ENCODE measurements at places on chromosomes 11 and 22.

DNA sequence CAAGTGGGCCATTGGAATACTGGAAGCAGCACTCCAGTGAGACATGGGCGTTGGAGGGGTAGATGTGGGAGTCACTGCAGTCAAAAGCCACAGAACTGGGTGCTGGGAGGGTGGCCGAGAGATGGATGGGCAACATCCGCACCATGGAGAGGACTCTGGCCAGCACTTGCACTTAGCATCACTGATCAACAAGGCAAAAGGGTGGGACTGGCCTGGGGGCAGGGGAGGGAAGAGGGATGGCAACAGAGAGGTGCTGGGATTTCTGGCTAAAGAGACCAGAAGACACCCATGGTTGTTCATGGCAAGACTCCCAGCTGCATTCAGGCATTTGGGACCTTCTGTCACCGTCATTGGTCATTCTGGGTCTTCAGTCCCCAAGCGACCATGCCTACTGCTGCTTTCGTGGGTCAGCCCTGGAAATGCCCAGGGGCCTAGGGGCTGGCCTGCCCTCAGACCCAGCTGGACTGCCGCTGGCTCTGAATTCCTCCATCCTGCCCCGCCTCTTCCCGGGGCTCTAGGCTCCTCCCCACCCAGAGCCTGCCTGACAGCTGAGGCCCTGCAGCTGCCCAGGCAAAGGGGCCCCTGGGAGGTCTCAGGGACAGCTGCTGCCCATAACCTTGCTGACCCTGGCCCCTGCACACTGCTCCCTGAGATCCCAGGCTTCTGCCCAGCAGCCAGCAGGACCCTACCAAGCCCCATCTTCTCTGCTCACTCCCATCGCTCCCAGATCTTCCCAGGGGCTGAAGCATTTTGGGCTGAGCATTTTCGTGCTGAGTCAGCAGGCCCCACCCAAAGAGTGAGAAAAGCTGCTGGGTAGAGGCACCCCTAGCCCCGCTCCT lies 13.0 kb upstream of the CDC42EP2 start:
- no peak for DNase-seq

- DNase-seq, result no peak
Observed at GRCh38 chr22:46081036-46081830, 69.1 kb upstream of the PPARA start.

DNA sequence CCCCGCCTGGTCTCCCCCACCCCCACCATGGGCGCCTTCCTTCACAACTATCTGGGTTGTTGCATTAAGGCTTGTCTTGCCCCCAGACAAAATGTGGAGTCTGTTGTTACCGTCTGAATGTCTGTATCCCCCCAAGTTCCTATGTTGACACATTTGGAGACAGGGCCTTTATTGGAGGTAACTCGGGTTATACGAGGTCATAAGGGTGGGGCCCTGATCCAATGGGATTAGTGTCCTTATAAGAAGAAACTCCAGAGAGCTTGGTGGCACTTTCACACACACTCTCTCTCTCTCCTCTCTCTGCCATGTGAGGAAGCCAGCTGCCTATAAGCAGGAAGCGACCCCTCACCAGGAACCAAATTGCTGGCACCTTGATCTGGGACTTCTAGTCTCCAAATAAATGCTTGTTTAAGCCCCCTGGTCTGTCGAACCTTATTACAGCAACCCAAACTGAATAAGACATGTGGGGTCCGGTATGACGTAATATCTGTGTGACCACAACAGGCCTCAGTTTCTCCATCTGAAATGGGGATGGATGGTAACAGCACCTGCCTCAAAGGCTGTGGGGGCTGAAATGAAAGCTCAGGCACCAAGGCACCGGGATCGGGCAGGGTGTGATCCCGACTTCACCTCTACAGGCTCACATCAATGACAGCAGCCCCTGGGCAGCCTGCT lies 222.3 kb downstream of the CTTN start:
- no peak for DNase-seq

DNA sequence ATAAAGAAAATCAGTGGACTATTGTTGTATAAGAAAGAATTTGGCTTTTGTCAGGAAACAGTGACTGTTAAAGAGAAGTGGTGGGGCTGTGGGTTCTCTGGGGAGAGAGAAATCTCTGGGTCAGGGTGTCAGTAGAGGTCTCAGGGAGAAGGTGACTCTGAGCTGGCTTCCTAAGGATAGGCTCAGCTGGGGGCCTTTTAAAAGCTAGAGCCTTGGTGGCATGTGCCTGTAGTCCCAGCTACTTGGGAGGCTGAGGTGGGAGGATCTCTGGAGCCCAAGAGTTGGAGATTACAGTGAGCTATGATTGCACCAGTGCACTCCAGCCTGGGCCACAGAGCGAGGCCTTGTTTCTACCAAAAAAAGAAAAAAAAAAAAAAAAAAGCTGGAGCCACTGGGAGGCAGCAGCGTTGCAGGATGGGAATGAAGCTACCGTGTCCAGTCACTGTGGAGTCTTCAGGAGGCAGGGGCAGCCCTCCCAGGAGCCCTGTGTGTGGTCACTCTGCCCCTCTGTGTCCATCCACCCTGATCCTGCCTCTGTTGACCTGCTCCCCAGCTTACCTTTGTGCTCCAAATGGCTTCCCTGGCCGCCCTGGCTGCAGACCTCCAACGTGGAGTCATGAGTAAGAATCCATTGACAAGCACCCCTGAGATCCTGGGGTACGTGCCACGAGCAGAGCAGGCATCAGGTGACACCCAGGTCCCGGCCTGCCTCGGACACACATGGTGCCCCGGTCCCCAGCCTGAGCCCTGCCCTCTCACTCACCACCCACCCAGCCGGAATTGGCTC lies 5.4 kb upstream of the MIF start:
- DNase-seq, result peak; percentile 7

GRCh38 chr11:86043765-86044503 lies 24.9 kb downstream of the PICALM start:
- DNase-seq, result no peak

DNA sequence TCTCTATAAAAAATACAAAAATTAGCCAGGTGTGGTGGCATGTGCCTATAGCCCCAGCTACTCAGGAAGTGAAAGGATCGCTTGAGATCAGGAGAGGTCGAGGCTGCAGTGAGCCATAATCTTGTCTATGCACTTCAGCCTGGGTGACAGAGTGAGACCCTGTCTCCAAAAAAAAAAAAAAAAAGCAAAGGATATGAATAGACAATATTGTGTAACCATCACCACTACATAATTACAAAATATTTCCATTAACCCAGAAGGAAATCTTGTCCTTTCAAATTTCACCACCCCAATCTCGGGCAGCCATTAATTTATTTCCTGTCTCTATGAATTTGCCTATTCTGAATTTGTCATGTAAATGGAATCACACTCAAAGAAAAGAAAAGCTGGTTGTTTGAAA lies 21.2 kb downstream of the RSF1 start:
- no peak for DNase-seq

- DNase-seq, result no peak
Observed at GRCh38 chr11:78056093-78056492, 7.6 kb upstream of the THRSP start.

DNA sequence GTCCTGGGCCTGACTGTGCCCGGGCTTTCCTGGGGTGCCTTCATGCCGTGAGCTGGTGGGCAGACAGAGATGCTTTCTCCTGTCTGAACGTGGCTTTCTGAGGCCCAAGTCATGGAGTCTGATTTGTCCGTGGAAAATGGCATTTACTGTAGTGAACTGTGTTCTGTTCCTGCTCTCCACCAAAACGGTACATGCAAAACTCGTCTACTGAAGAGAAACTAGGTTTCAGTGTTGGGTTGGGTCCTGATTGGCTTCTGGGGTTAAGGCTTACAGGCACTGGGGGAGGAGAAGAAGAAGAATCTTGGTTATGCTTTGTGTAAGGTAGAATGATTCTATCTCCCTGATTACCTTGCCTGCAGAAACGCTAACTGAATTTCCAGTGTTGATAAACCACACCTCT lies 541.7 kb downstream of the NTM start:
- DNase-seq, result no peak

GRCh38 chr22:49753276-49753890 lies 74.3 kb downstream of the BRD1 start:
- DNase-seq, result no peak

GRCh38 chr11:126312961-126313360 lies 9.1 kb downstream of the DCPS start:
- DNase-seq, result no peak

DNA sequence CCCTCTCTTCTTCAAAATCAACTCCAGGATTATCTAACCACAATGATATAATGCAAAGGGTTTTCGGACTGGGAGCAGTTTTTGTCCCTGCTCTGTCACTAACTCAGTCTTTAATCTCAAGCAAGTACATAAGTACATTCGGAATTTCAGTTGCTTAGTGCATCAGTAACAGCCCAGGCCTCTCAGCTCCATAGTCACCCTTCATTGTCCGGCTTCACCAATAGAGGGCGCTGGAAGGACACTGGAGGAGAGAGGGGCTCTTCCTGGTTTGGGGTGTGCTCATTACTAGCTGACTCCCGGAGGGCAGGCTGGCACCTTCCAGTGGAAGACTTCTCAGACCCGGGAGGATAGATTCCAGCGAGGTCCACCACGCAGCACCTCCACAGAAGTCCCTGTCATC lies 90.4 kb upstream of the PDGFD start:
- no peak for DNase-seq

DNA sequence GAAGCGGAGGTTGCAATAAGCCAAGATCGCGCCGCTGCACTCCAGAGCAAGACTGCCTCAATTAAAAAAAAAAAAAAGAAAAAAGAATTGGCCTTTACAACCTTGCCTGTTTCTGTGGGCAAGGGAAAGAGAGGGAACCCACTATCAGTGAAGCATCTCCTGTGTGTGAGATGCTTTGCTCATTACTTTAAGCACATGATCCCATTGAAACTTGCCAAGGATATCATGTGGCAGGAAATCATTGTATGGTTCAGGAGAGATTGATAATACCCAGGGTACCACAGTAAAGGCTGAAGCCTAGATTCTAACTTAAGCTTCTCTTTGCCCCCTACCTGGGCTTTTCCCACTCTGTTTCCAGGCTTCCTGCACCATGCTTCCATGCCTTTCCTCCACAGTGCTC lies 3.6 kb downstream of the LDLRAD3 start:
- DNase-seq, result no peak

DNA sequence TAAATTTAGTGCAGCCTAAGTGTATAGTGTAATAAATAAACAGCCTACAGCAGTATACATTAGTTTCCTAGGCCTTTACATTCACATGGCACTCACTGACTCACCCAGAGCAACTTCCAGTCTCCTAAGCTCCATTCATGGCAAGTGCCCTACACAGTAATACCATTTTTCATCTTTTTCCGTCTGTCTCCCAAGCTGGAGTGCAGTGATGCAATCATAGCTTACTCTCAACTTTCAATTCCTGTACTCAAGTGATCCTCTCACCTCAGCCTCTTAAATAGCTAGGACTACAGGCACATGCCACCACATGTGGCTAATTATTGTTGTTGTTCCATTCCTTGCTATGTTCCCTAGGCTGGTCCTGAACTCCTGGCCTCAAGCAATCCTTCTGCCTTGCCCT lies 54.4 kb downstream of the FCHSD2 start:
- DNase-seq, result no peak

GRCh38 chr11:125842321-125842948 lies 9.3 kb downstream of the PATE4 start:
- no peak for DNase-seq

DNA sequence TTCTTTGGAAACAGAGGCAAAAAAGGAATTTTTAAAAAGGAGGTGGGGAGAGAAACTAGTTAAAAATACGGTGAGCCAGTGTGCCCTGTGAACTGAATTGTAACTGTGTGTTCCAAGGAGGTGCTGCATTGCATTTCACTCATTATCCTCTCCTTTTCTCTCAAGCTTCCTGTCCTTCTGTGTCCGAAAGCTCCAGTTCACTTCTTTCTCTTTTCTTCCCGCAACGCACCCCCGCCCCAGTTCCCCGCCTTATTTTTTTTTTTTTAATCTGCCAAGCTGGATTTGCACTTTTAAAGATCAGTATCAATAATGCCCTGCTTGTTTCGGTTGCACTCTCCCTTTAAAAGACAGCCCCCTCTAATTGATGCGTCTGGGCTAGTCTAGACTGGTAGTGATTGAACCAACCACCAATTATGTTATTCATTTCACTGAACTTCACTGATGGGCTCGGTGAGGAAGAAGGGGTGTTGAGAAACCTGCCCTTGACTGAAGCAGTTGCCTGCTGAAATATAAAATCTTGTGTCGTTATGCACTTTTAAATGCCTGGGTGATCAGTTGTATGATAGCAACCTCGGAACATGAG lies 18.5 kb downstream of the BLID start:
- no peak for DNase-seq

DNA sequence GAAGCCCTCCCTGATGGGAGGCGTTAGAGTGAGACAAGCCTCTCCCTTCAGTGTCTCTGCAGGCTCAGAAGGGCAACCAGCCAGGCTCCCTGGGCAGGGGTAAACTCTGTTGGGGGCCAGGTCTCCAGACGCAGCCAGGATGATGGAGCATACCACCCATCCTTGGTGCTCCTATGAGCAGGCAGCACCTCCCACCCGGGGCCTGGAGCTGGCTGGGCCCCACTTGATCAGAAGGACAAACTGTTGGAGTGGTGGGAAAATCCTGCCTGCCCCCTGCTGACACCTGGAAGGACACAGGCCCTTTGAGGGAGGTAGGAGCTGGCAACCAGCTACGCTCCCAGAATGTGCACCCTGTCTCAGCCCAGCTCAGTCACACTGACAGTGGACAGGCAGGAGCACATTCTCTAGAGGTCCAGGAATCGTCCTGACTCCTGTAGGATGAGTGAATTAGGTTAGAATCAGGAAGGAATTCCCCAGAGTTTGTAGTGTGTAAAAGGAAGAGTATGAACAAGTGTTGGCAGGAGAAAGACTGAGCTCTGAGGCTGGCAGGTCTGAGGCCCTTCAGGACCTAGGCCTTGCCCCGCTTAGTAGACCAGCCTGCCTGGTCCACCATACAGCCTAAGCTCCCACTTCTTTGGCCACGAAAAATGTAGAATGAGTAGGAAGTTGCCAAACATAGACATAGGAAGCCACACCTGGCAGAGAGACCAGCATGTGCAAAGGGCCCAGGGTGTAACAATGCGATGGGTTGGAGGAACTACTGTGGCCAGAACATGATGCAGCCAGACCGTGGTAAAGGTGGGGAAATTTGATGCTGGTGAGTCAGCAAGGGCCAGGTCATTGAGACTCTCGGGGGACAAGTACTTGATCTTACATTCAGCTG lies 19.1 kb downstream of the ARHGEF17 start:
- DNase-seq, result peak; percentile 39

GRCh38 chr11:16404781-16405285 lies 48.5 kb upstream of the SOX6 start:
- no peak for DNase-seq

DNA sequence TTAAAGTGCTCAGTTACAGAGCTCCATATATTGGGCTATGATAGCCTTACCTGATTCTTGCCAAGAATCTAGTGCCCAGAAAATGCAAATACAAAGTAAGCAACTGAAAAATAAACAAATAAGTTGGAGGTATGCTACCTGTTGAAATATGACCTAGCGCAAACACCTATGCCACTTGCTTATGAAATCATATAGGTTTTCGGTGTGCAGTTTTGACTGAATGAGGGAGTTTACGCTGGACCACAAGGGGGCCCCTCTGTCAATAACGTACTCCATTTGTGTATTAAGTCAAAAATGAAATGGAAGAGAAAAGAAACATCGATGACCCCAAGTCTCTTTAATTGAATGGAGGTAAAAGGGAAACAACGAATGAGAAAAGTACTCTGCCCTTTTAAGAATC lies 84.9 kb upstream of the TRIM77 start:
- DNase-seq, result no peak

- DNase-seq, result no peak
Observed at GRCh38 chr11:19430754-19431398, 190.1 kb upstream of the E2F8 start.

GRCh38 chr22:42368379-42369249 lies 63.6 kb downstream of the NFAM1 start:
- DNase-seq, result no peak
